ENCODE measurements at places on chromosomes 4 and X.

DNA sequence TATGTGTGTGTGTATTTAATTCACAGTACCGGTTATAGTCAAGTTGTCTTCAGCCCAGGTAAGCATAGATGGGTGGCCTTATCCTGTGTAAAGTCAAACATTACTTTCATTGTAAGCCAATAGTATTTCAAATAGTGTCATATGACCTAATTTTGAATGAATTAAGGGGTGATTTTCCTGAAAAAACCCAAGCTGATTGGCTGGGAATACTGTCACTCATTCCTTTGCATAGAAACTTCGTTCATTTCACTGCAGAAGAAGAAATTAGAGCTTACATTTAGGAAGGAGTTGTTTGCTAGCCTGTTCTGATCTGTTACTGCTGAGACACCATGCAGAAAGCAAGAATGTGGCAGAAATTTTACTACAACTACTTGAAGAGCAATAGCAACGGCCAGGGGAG lies 45.4 kb downstream of the SMARCAD1 start:
- no peak for DNase-seq

- DNase-seq = no peak
Observed at GRCh38 chr4:36310793-36311192, 29.4 kb downstream of the DTHD1 start.

DNA sequence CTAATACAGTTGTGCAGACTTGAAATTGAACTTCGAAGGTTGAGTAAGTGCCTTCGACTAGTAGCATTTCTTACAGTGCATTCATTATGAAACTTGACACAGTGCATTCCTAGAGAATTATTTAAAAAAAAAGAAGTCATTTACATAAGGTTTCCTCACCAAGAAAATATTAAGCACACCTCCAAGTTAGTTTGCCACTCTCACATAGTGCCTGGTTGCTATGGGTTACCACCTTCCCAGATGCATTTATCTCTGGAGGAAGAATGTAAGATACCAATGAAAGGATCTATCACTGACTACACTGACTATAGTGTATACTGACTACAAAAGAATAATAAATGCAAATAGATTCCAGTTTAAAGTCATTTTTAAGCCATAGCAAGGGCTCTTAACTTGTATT lies 311.9 kb upstream of the RASGEF1B start:
- no peak for DNase-seq

DNA sequence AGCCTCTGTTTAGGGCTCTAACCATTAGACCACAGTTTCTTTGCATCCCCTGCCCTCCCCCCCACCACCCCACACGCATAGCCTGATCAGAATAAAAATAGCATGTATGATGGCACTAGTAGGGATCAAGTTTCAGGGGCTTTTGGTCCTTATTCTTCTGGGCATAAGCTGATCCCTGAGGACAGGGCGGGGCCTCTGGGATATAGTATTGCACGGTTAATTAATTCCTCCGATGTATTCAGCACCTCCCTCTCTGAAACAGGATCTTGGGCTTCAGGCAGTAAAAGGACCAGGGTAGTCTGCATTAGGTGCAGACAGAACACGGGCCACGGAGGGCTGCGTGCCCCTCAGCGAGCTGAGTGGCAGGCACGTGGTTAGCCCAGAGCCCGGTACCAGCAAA lies 57.1 kb downstream of the ELF4 start:
- DNase-seq = no peak

DNA sequence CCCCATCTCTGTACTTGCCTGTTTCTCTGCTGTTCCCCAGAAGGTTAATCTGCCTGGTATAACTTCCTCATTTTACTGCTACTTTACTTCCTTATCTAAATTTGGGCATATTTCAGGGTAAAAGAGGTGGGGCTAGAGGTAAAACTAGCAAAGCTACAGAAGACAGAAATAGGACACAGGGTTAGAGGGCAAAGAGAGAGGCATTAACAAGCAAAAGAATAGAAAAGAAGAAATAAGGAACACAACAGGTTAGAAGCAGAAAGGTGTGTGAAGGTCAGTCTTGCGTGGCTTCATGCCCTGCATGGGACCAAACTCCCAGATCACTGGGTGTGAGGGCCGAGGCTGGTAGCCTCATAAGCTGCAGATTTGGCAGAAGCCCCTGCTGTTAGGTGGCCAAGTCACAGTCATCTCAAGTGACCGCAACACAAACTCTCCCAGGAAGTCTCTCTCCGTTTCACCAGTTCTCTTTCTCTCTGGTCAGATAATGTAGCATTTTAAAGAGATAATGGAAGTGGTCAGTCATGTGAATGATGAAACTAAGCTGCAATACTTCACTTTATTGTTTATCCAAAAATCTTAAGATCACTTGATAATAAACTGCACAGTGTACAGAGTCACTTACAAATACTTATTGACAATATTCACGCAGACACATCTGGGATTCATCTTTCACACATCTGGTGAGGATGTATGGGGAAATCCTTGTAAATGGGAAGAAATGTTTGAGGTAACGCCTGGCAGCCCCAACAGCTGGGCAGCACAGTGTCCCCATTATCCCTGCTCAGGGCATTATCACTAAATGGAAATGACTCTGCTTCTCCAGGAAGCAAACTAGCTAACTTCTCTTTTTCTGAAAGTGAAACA lies 16.4 kb downstream of the TMEM154 start:
- no peak for DNase-seq

DNA sequence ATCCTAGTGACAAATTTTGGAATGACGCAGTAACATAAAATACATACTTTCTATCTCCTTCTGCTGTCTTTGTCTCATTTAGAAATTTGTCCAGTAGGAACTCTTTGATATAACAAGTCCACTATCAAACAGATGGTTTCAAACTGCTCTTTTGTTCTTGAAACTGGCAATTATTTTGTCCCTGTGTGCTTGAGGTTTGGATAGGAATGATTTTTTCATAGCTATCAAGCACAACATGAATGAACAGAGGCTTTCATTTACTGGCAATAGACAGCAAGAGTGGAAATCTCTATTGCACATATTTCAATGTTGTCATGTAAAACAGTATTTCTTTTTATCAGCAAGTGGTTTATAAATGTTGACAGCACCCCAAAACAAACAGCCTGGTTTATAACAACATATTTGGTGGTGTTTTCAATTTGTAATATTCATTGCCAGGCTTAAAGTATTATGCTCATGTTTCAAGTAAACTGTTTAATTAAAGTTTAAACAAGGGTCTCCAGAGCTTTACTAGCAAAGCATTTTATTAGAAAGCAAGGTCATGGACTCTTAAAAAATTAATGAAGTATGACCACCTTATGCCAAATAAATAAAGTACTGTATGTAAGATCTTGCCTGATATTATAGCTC lies 60.0 kb downstream of the TIGD2 start:
- DNase-seq = no peak

- DNase-seq = no peak
Observed at GRCh38 chr4:84652478-84652877, 69.6 kb downstream of the CDS1 start.

DNA sequence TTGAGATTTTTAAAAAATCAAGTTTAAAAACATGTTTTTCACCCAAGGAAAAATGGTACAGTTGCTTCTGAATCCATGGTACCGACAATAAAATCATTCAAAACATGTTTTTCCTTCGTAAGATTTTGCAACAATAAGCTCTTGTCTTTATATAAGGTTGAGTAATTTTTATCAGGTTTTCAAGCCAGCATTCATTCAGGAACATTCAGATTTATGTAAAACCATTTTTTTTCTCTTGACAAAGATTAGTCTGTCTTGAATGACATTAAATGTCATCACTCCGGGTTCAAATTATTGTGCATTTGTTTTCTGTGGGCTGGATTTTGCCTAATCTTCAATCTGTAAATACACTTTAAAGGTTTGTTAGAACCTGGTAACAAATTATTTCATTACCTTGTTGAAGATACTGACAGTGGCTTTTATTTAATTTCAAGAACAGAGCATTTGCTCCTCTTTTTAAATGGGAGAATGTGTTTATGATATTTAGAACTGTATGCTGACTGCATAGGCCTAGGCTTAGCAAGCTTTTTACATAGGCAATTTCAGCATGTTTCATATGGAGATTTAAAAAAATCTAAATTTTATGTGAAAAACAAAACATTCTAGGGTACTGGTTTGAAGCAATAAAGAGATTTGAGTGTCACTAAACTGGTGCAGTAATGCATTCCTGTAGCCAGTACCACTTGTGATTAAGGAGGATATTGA lies 336.4 kb upstream of the HAND2 start:
- no peak for DNase-seq

GRCh38 chrX:63434665-63435064 lies 83.5 kb upstream of the SPIN4 start:
- DNase-seq = peak; percentile 4

DNA sequence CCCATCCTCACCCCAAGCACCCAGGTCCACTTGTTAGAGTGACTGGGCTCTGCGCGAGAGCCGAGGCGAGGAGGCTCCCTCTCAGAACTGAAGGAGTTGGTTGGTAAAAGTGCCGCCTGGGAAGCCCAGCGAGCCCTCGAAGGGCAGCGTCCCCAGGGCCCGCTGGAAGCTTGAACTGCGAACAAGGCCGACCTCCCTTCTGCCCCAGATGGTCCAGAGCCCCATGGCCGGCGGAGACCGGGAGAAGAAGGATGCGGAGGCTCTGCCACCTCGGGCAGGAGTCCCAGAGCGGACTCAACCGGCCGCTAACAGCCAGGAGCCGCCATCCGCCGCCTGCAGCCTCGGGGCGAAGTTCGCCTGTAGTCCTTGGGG lies 116.3 kb upstream of the TEX13C start:
- no peak for DNase-seq

DNA sequence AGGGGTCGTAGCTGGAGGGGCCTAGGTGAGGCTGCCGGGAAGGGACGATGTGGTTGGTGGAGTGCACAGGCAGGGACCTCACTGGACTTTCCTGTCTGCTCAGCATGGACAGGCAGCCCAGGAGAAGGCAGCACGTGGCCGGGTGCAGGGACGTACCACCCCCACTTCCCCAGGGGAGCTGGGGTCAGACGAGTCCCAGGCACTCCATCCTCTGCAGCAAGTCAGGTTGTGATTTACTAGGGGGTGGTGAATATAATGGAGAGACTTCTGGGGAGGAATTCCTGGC lies 1.5 kb upstream of the CTBP1 start:
- no peak for DNase-seq

DNA sequence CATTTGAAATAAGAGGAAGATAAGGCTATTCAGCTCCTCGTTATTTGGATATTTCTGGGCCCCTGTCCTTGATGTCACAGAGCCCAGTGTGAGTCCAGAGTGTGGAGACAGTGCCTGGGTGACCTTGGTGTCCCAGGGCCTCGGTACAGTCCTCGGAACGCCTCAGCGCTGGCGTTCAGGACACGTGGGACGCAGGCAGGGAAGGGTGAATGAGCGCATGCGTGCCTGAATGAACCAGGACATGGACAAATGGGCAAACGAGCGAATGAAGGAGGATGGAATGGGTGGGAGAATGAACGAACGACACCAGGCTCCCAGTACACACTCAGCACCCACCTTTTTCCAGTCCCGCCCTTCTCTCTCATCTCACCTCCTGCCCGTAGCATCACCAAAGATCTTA lies 44.2 kb downstream of the EVC start:
- no peak for DNase-seq

GRCh38 chr4:42732776-42733175 lies 75.9 kb upstream of the ATP8A1 start:
- DNase-seq = no peak

DNA sequence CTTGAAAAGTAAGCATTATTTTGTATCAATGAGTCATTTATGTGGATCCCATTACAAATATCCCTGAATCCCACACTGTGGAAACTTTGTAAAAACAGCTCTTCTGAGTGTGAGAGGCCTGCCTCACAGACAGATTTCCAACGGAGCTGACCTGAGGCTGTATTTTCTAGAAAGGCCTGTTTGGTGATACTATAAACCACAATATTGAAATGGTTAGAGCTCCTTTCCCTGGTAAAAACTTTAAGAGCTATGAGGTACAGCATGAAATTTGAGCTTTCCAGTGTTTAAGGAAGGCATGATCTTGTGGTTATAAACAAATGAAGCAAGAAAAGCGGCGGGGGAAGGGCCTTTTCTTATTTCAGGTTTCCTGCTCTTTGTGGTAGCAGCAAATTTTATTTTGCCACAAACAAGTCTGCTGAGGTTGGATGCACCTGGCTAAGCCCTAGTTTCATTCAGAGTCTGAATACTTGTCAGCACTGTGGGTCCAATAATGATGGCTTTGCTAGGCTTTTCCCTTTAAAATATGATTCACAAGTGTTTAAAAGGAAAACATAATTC lies 86.8 kb upstream of the ETNPPL start:
- DNase-seq = no peak

- DNase-seq = peak; percentile 65
Observed at GRCh38 chr4:6258741-6259140, 10.9 kb upstream of the WFS1 start.

DNA sequence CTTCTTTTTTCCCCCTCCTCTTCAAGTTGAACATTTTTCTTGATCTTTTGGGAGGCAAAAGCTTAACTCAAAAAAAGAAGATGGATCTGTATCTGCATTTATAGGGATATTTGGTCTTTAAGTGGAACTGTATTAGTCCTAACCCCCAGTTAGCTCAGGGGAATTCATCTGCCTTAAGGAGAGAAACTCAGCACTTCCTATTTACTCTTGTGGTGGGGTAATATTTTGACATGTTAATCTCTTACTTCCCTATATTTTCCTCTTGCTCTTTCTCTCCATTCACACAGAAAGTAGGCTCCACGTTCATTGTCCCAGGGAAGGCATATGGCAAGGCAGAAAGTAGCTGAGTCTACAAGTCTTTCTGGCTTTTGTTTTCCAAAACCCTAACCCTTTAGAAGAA lies 5.3 kb downstream of the LRRC66 start:
- DNase-seq = no peak

DNA sequence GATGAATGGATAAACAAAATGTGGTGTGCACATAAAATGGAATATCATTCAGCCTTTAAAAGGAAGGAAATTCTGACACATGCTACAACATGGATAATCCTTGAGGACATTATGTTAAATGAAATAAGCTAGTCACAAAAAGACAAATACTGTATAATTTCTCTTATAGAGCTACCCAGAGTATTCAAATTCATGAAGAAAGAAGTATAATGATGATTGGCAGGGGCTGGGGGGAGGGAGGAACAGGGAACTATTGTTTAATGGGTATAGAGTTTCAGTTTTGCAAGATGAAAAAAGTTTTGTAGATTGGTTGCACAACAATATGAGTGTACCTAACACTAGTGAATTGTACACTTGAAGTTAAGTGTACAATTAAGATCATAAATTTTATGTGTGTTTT lies 153.9 kb upstream of the STK26 start:
- no peak for DNase-seq

GRCh38 chr4:6568689-6569332 lies 6.2 kb upstream of the MAN2B2 start:
- DNase-seq = no peak

- DNase-seq = no peak
Observed at GRCh38 chr4:39032218-39033085, at the start of gene TMEM156. TMEM156 (minus strand) TSS chr4:39032409; CDS start chr4:39032313, 96 bp downstream.

Measured in SK-N-DZ (cell line).